IgD-negative memory B cell (primary cell): ENCODE measurements at places on chromosomes 7 and 10. TPM values are rescaled to one million over a fixed set of nuclear protein-coding genes. Genes with fewer than 3 reads are reported as not detected.

The HOXA4 gene
- polyA plus RNA-seq = not detected

The CYP2C18 gene
- polyA plus RNA-seq = not detected

The LIPN gene
- polyA plus RNA-seq = 0.31 TPM

The MACROH2A2 gene
- polyA plus RNA-seq = not detected

The STK31 gene
- not detected for polyA plus RNA-seq

The SLC39A12 gene
- polyA plus RNA-seq = not detected

The ZNF22 gene
- polyA plus RNA-seq = 42.9 TPM

The DLX6 gene
- polyA plus RNA-seq = not detected

The WDFY4 gene
- 78.7 TPM for polyA plus RNA-seq

The CTAGE8 gene
- polyA plus RNA-seq = 0.33 TPM

The CEP55 gene
- 0.53 TPM for polyA plus RNA-seq

The AGBL3 gene
- 1.3 TPM for polyA plus RNA-seq

The SMKR1 gene
- 8.3 TPM for polyA plus RNA-seq

The PALD1 gene
- 0.08 TPM for polyA plus RNA-seq

The PRF1 gene
- polyA plus RNA-seq = 24.3 TPM

The TMEM229A gene
- polyA plus RNA-seq = not detected

The GSAP gene
- polyA plus RNA-seq = 32.9 TPM

The FGFR2 gene
- not detected for polyA plus RNA-seq

The HOXA3 gene
- polyA plus RNA-seq = not detected

The HIBADH gene
- 22.3 TPM for polyA plus RNA-seq

The ANKIB1 gene
- polyA plus RNA-seq = 4.4 TPM

The TET1 gene
- polyA plus RNA-seq = 1.0 TPM

The PDZD8 gene
- 8.2 TPM for polyA plus RNA-seq

The IRF5 gene
- 132 TPM for polyA plus RNA-seq

The NXPH1 gene
- polyA plus RNA-seq = not detected

The PPP3CB gene
- 6.7 TPM for polyA plus RNA-seq

The GBX1 gene
- not detected for polyA plus RNA-seq

The C7orf57 gene
- polyA plus RNA-seq = not detected

The HYAL4 gene
- polyA plus RNA-seq = not detected

The RNF32 gene
- polyA plus RNA-seq = 3.9 TPM

The ATXN7L1 gene
- 17.8 TPM for polyA plus RNA-seq

The NKX2-3 gene
- not detected for polyA plus RNA-seq

The CPA4 gene
- not detected for polyA plus RNA-seq

The SYCE1 gene
- polyA plus RNA-seq = not detected

The GJD4 gene
- not detected for polyA plus RNA-seq
